ENCODE measurements at places on chromosomes 11 and 22. TPM values are rescaled to one million over a fixed set of nuclear protein-coding genes. Genes with fewer than 3 reads are reported as not detected.

ACRV1 gene
- total RNA-seq = not detected

DGAT2 gene
- total RNA-seq = 25.5 TPM

GLYATL1 gene
- not detected for total RNA-seq

DMC1 gene
- 0.46 TPM for total RNA-seq

NAALADL1 gene
- total RNA-seq = 3.4 TPM

DENND6B gene
- total RNA-seq = 1.7 TPM

ISX gene
- total RNA-seq = not detected

CDC45 gene
- 0.76 TPM for total RNA-seq

POU2AF3 gene
- total RNA-seq = 0.65 TPM

OR5P2 gene
- total RNA-seq = not detected

KRTAP5-10 gene
- total RNA-seq = not detected

LSP1 gene
- 22.5 TPM for total RNA-seq

HEPACAM gene
- 0.41 TPM for total RNA-seq

POU2AF2 gene
- not detected for total RNA-seq

Measured in Right ventricle myocardium inferior (tissue), 1 donor.